Cortex of kidney (tissue), 1 donor: ENCODE measurements at places on chromosomes 5 and 9.

DNA sequence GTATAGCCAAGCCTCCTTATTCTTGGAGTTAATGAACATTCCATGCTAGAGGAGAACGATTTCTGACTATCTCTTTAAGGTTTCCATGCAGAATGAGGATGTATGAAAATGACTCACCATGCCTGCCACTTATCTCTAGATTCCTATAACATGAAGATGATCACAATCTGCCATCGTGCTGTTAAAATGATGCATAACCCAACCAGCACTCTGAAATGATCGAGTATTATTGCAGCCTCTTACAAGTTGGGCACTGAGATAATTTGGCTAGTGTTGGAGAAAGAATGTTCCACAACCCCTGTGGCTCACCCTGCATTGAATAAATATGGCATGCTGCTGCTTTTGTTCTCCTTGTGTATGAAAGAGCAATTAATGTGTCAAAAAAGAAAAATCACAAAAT is 1143.6 kb upstream of the WWC1 start:
- DNase-seq, result no peak

GRCh38 chr9:137320555-137321384 is 18.7 kb upstream of the NRARP start:
- no peak for DNase-seq

DNA sequence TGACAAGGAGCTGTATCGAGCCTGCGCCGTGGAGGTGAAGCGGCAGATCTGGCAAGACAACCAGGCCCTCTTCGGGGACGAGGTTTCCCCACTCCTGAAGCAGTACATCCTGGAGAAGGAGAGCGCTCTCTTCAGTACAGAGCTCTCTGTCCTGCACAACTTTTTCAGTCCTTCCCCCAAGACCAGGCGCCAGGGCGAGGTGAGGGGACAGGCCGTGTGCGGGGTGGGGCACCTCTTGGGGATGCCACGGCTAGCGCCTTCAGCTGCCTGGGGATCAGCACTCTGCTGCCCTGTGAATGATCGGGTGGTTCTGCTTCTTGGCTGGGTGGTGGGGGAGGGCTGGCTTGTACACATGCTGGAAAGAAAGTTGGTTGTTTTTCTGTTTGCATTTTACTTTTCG is 1.7 kb downstream of the NELFB start:
- no peak for DNase-seq

DNA sequence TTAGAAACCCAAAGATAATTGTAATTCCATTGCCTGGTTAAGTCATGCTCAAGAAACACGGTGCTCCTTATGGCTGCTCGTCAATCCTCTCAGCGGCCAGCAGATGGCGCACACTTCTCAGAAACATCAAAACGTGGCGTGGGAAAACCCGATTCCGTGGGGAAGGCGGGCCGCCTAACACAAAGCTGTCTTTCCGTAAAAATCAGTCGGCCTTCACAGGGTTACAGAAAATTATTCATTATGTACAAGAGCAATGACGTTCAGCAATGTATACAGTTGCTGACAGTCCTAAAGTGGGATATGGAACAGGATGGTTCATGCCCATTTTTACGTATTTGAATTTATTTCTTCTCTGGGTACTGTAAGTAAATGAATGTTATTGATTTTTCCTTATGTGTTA is 83.5 kb downstream of the PDE4D start:
- no peak for DNase-seq

- no peak for DNase-seq
These were observed 110.3 kb downstream of the NXNL2 start for GRCh38 chr9:88645172-88645878.

DNA sequence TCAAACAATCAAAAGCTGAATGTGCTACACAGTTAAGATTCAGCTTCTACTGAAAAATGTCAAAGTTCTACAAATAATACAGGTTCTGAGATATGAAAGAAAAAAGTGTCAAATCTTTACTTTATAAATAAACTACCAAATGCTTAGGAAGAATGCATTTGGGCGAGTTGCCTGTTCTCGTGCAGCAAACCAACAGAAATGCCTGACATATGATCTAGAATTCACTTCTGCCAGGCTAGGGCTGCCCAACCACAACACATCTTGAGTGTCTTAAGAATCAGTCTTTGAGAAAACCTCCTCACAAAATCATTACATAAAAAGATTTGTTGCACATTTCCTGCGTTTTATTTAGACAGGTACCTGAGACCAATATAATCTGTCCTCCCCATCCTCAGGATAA is 42.2 kb downstream of the ANKH start:
- DNase-seq, result no peak
